ENCODE measurements at places on chromosomes 4 and X.

DNA sequence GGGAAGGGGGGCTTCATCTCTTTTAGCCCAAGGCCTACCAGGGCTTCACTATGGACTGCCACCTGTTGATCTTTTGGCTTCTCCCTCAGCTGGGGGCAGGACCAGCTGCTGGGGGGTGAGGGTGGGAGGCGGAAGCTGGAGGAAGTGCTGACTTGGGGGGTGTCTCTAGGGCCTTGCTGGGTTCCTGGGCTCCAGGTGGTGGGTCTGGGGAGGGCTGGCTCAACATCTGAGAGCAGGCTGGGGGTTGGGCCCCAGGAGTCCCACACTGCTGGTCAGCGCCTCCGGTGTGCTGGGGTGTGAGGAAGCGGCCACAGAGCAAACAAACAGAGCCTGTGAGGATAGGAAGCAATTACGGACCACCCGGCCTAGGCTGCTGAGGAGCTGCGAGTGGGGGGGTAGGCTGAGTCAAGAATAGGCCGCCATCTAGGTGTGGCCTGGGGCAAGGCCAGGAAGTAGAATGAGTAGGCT is 85.7 kb downstream of the EFNB1 start:
- DNase-seq: no peak

DNA sequence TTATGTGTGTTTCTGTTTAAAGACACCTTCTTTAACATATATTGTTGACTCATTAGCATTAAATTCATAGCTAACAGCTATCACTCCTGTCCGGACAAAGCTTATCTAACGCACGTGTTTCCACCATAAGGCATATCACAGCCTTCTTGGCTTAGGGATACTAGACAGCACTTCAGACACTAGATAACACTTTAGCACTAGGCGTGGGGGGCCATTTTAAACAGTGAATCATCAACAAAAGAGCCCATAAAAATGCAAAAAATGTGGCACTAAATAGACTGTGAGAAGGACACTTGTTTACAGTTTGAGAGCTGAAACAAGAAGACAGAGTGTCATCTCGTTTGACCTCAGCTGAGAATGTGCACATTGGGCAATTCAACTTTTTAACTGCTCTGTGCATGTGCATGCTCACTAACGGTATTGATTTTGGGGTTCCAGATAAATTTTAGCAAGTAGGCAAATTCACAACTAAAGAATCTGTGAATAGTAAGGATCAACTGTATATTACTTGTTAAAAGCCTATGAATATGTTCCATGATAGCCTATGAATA is 58.9 kb upstream of the RAI2 start:
- DNase-seq: no peak

- no peak for DNase-seq
Observed at GRCh38 chrX:18129690-18130089, 91.0 kb downstream of the BEND2 start.

GRCh38 chr4:130056286-130056685 is 960.3 kb downstream of the C4orf33 start:
- no peak for DNase-seq

- no peak for DNase-seq
Observed at GRCh38 chr4:151540728-151541388, 131.9 kb downstream of the FHIP1A start.

- DNase-seq: no peak
Observed at GRCh38 chr4:118736900-118737299, 51.7 kb downstream of the METTL14 start.

- no peak for DNase-seq
Observed at GRCh38 chr4:63526251-63526650, 883.0 kb downstream of the TECRL start.

GRCh38 chr4:69524706-69525105 is 29.0 kb upstream of the UGT2B4 start:
- no peak for DNase-seq

- DNase-seq: no peak
Observed at GRCh38 chrX:133847340-133847994, 137.9 kb downstream of the GPC3 start.

DNA sequence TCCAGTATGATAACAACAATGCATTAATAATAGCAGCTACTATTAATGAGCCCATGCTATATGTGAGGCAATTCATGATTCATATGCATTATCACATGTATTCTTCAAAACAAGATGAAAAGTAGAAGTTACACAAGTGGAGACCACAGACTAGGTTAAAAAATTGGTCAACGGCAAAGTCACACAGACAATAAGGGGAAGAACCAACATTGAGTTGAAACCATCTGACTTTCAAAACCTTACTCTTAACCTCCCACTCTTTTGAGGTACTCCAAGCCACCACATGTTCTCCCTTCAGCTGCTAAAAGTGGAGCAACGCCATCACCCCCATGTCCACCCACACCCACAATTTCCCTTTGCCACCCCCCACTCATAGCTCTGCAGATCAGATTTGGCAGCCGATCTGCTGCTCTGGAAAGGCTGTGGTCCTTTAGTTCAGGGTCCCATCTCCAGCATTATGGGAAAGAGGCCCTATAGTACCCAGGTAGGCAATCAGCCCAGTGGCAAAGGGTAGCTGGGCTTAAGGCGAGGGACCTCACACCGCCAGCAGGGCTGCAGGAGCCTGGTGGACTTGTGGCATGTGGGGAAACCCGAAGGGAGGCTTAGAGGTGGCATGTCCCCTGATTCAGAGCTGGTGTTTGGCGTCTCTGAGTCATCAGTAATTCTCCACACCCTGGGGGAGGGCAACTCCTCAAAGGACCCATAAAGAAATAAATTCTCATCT is 33.5 kb upstream of the CYBB start:
- no peak for DNase-seq

DNA sequence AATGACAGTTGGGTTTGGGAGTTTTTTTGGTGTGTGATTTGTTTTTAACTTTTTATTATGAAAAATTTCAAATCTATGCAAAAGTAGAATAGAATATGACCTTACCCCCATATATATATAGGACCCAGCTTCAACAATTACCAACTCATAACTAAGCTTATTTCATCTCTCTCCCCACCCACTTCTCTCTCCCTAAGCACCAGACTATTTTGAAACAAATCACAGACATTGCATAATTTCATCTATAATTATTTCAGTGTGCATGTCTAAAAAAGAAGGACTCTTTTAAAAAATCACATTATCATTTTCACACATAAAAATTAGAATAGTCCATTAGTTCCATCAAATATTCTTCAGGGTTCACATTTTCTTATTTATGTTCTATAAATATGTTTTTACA is 28.3 kb upstream of the NKX6-1 start:
- DNase-seq: no peak

GRCh38 chrX:70970482-70970995 is 39.6 kb upstream of the SLC7A3 start:
- DNase-seq: no peak

GRCh38 chr4:71262161-71262560 is 76.7 kb upstream of the SLC4A4 start:
- DNase-seq: no peak

DNA sequence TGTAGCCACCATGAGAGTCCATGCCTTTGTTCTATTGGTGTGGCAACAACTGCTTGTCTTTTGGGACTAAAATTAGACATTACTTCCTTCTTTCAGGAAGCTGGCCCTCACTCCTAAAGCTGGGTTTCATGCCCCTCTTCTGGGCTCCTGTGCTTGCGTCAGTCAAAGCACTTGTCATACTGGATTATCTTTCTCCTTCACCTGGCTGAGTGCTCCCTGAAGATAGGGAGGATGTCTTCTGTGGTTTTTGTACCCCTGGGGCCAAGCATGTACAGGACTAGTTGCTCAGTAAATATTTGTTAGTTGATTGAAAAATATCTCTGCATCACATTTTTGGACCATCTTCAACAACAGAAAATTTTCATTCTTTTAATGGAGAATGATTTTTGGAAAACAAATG is 26.1 kb upstream of the LONRF3 start:
- no peak for DNase-seq

DNA sequence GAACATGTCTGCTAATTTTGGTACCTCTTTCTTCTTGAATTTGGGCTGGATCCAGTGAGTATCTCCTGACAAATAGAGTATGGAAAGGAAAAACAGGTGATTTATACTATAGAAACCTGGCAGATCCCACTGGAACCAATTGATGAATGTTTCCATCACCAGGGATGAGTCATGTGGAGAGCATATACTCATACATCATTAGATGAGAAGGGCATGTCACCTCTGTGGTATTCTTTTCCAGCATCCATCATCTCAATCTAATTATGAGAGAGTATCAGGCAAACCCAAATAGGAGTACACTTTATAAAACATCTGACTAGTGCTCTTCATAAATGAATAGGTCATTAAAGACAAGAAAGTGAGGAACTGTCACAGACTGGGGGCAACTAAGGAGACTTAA is 90.7 kb downstream of the CLDN22 start:
- DNase-seq: no peak

DNA sequence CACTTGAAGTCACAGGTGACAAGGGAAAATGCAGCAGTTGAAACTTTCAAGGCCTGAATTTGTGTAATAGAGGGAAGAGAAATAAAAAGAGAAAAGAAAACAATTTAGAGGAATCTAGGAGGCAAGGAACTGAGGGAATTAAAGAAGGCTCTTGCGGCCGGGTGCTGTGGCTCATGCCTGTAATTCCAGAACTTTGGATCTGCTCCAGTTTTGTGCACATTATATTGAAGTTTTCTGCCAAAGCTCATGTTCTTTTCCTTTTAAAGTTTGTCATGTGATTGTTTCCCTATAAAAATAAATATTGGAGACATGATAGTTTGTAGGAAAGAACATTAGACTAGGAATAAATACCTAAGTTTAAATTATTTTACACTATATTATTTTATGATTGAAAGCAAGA is 433.9 kb upstream of the CPEB2 start:
- no peak for DNase-seq

GRCh38 chrX:40104985-40105834 is 7.5 kb upstream of the BCOR start:
- no peak for DNase-seq

DNA sequence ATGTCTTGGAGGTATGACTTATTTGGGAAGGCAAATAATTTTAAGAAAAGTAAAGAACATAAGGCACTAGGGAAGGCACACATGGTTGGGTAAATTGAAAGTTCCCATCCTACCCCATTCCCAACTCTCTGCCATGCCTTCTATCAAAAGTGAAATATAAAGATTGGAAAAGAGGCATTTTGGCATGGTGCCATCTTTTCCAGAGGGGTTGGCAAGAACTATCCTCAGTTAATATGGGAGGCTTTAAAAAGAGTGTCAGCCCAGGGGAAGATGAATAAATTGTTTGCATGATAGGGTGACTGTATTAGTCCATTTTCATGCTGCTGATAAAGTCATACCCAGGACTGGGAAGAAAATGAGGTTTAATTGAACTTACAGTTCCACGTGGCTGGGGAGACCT is 150.8 kb upstream of the BOD1L1 start:
- no peak for DNase-seq

DNA sequence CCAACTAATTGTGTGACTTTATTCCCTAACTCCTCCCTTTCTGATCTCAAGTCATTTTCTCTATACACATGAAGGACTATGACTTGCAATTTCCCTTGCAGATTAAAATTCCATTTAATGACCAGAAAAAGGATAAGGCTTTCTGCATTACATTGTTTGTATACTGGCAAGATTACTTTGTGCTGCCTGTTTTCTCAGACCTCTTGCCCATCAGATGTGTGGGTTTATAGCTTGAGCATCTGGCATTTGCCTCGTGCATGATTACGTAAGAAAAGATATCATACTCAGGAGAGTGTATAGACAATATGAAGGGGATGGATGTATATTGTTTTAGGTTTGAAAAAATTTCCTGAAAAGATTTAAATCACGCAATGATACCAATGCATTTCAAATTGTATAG is 593.8 kb upstream of the SLIT2 start:
- DNase-seq: no peak

- DNase-seq: no peak
Observed at GRCh38 chrX:21738210-21738949, 19.5 kb downstream of the SMPX start.

DNA sequence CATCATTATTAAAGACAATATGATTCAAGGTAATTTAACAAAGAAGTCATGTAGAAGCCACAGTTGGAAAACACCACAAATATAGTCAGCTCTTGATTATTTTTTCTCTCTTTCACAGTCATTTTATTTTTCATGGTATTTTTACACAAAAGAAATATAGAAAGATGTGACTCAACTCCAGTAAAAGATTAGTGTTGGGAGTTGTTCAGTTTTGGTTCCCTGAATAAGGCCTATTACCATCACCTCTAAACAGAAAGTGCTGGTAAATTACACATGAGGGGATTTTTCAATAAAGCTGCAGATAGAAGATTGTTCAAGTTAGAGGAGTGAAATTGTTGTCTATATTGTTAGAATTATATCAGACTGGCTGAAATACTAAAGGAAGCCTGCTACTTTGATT is 107.0 kb downstream of the DDIT4L start:
- no peak for DNase-seq

- DNase-seq: no peak
Observed at GRCh38 chr4:147368948-147369347, 111.9 kb upstream of the EDNRA start.

GRCh38 chr4:87465739-87466366 is 43.5 kb downstream of the NUDT9 start:
- DNase-seq: no peak
